ENCODE measurements at places on chromosomes 4 and X.
A peak's percentile ranks its signal among the peaks of the same experiment; 100 is the strongest.

DNA sequence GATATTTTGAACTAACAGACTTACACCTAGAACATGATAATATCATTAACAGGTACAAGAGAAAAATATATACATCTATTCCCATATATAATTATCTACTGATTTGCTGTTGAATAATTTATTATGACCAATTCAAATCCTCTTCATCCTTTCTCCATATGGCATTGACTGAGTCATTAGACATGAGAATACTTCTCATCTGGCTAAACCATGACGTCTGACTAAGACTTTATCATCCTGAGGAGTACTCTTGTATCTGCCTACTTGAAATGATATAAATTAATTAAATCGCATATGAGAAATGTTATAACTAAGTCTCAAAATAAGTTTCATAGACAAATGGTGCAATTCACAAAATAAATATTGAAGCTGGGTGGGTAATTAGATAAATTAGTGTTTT, 67.4 kb downstream of the EMCN start:
- peak; percentile 11 for DNase-seq

DNA sequence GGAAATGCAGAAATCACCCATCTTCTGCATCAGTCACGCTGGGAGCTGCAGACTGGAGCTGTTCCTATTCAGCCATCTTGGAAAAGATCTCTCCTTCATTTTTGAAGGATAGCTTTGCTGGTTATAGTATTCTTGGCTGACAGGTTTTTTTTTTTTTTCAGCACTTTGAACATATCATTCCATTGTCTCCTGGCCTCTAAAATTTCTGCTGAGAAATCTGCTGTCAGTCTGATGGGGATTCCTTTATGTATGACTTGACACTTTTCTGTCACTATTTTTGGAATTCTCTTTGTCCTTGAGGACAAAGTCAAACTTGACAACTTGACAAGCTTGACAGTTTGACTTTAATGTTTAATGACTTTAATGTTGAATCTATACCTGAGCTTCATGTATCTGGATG, 16.8 kb downstream of the HPGDS start:
- DNase-seq, result no peak

GRCh38 chr4:65999518-65999871, 329.2 kb upstream of the EPHA5 start:
- no peak for DNase-seq

GRCh38 chr4:83128240-83128929, 13.9 kb upstream of the PLAC8 start:
- peak; percentile 99 for DNase-seq

All from amniotic epithelial cell (primary cell).